Activated CD4-positive, alpha-beta T cell treated with anti-CD3 and anti-CD28 coated beads, Interleukin-2, amount 10 ng/mL, durations not matched to agents 24 days and 14 days (primary cell): ENCODE measurements at places on chromosomes 4 and X. TPM values are rescaled to one million over a fixed set of nuclear protein-coding genes. Genes with fewer than 3 reads are reported as not detected.

Gene NDST3
- total RNA-seq, result not detected in 2 replicates

Gene NMU
- not detected in 2 replicates for total RNA-seq

Gene CCDC158
- total RNA-seq, result not detected in 2 replicates

Gene OTUD6A
- not detected in 2 replicates for total RNA-seq

Gene PNMA6F
- total RNA-seq, result not detected in 2 replicates

Gene KDM6A
- total RNA-seq, result 24.2 and 26.2 TPM in 2 replicates

Gene RIBC1
- 0.44 and 0.54 TPM in 2 replicates for total RNA-seq

Gene SLC9A7
- 37.7 and 43.8 TPM in 2 replicates for total RNA-seq

Gene SOWAHD
- total RNA-seq, result 0.35 and 0.45 TPM in 2 replicates

DNA sequence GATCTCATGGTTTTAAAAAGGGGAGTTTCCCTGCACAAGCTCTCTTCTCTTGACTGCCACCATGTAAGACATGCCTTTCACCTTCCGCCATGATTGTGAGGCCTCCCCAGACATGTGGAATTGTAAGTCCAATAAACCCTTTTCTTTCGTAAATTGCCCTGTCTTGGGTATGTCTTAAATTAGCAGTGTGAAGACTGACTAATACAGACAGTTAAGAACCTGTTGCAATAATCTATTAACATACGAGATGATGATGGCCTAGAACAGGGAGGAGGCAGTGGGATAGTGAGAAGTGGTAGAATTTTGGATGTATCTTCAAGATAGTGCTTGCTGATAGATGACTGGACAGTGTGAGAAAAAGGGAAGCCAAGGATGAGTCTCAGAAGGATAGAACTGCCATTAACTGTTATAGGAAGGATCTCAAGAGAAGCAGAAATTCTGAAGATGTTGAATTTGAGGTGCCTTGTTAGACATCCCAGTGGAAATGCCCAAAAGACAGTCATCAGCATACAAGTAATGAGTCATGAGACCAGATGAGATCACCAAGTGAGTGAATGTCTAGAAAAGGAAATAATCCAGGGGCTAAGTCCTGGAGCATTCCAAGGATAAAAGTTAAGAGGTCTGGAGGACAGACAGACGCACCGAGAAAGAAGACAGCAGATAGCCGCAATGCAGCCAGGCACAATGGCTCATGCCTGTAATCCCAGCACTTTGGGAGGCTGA, 38.8 kb upstream of the UGDH start:
- DNase-seq, result no peak

- no peak for DNase-seq
These were observed 153.7 kb downstream of the APBB2 start for GRCh38 chr4:41060352-41061334.

- DNase-seq, result no peak
These were observed 1999.1 kb upstream of the ADGRL3 start for GRCh38 chr4:59200992-59201391.

- peak; percentile 20 for DNase-seq
These were observed 83.0 kb downstream of the MAMLD1 start for GRCh38 chrX:150446151-150446550.

DNA sequence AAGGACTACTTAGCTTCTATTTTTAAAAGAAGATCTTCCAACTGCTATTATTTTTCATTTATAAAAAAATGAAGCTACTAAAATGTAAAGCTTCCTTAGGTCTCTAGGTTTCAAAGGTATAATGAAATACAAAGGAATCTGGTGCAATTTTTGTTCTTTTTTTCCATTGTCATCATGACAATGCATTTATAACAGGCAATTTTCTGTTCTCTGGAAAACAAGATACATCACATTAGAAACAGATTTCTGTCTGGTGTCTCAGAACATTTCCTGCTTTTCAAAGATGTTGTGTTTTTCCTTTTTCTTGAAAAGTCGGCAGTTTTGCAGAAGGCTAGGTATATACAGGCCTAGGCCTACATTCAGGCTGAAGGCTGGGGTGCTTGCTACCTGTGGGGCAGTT, 63.6 kb upstream of the ATP8A1 start:
- DNase-seq, result no peak

- no peak for DNase-seq
These were observed 35.8 kb downstream of the ATXN3L start for GRCh38 chrX:13283950-13284546.

DNA sequence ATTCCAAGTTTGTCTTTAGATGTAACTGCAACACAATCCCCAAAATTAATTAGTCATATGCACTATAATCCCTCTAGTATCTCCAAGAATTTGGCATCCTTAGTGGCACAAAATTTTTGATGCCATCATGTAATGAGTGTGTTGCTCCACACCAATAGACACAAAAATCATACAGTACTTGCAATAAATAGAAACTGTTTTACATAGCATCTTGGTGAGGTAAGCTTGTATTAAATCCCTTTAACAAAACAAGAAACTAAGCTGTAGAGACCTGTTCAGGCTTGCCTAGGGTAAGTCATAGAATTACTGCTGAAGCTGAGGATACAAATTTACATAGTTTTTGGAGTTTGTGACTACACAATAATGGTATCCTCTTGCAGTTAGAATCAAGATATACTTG, 64.5 kb upstream of the PRSS12 start:
- no peak for DNase-seq

DNA sequence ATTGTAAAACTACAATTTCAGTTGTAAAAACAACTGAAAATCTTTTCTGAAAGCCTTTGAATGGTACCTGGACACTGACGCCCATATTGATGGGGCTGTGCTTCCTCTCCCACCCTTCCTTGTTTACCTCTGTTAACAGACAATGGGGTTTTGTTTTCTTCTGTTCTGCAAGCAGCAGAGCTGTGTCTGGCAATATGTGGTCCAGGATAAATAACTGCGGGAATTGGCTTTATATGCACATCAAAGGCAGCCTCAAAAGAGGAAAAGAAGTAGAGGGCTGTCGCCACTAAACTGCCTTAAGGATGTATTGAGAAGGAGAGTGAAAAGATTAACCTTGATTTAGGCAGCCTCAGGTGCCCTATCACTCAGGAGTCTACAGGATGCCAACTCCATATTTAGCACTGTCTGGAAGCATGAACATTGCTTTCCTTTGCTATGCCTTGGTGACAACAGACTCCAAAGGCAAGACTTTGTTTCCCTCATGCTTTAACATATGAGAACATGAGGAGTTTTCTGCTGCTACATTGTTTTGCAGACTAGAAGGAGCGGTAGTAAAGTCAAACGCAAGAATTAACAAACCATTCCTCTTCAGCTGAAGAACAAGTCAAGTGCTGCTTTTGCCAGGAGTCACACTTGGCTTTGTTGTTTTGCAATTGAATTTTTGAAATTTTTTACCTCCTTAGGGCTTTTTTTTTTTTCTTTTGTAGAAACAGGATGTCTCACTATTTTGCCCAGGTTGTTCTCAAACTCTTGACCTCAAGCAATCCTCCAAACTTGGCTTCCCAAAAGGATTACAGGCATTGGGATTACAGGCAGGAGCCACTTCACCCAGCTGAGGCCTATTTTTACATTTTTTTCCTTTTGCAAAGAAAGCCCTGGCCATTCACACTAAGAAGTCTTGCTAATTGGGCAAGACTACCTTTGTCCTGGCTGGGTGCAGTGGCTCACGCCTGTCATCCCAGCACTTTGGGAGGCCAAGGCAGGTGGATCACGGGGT, 3.0 kb downstream of the IL21 start:
- DNase-seq, result peak; percentile 58

DNA sequence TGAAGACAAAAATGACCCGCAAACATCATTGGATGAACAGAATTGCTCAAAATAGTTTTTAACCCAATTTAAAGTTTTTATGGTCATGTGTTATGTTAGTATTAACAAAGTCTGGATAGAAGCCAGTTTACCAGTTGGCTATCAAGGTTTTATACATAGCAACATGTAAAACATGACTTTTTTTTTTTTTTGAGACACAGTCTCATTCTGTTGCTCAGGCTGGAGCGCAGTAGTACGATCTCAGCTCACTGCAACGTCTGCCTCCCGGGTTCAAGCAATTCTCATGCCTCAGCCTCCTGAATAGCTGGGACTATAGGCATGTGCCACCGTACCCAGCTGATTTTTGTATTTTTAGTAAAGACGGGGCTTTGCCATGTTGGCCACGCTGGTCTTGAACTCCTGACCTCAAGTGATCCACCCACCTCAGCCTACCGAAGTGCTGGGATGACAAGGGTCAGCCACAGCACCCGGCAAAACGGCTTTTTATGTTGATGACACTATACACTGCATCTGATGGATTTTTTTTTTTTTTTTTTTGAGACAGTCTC, 3.4 kb downstream of the SAT1 start:
- no peak for DNase-seq

DNA sequence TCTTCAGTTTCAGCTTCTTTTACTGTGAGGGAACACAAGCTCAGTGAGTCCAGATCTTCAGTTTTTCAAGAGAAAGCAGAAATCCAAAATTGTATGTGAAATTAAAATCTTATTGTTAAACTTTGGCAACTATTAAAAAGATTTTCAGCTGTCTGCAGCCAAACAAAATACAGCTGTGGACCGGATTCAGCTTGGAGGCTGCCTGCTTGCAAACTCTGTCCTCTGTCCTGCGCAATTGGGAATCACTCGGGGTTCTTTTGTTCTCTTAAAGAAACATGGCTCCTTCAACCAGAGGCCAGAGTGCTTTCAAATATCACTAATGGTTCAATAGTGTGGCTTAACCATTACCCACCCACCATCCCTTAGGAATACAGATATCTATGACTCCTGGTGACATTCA, 201.2 kb downstream of the CHIC2 start:
- no peak for DNase-seq

DNA sequence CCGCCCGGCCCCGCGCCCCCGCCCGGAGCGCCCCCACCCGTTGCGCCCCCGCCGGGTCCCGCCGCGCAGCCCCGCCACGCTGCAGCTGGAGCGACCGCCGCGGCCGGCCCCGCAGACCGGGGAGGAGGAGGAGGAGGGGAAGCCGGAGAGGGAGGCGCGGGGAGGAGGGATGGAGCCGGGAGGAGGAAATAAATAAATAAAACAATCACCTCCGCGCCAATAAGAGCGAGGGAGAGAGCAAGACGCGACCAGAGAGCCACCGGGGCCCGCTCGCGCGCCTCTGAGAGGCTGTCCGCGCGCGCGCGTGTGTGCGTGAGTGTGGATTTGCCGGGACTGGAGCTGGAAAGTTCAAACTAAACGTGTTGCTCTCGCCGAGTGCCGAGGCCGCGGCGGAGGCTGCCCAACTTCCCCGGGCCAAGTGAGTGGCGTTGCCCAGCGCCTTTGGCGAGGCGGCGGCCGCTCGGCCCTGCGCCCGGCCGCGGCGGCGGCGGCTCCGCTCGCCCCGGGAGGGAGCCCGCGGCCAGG, 2184.4 kb upstream of the TENM3 start:
- DNase-seq, result peak; percentile 56

DNA sequence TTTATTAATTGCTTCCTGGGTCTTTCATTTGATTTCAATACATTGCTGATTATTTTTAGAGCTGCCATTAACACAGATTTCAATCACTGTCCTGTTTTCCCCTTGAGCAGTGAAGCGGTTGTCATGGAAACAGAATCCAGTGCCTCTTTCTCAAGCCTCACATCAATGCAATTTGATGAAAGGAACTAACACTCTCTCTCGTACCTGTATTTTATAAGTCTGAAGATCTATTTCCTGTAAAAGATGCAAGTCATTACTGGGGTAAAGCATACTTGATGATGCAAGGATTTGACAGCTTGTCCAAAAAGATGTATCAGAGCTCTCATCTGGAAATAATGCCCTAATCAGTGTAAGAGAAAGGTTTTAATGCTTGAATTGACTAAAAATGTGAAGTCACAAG, 17.9 kb upstream of the GASK1B start:
- no peak for DNase-seq
